ENCODE measurements at places on chromosomes 11 and 22.

GRCh38 chr11:46599340-46600193 is 5.7 kb upstream of the AMBRA1 start:
- DNase-seq, result no peak

GRCh38 chr11:12102588-12103410 is 7.6 kb upstream of the MICAL2 start:
- no peak for DNase-seq

DNA sequence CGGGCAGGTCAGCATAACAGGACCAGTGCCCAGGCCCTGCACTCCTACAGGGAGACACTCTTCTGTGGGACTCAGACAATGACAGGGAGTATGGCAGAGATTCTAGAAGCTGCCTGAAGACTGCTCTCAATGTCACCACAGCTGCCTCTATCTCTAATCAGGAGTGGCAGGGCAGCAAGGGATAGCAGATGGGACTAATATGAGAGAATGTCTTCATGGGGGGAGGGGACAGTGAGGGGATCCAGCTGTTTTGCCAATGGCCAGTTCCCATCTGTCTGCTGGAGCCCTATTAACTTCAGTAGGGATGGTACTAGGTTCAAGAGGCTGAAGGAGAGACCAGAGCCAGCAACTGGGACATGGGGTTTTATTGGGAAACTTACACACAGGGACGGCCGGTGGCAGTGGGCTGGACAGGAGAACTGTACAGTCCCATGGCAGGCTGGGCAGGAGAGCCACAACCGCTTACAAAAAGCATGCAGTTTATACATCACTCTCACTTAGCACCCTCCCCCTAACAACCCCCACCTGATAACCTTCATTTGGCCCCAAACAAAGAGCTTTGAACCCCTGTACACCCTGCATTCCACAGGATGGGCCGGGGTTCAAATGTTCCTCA is 2.5 kb upstream of the CD82 start:
- no peak for DNase-seq

GRCh38 chr11:118010738-118011461 is 24.7 kb downstream of the IL10RA start:
- peak; percentile 87 for DNase-seq

DNA sequence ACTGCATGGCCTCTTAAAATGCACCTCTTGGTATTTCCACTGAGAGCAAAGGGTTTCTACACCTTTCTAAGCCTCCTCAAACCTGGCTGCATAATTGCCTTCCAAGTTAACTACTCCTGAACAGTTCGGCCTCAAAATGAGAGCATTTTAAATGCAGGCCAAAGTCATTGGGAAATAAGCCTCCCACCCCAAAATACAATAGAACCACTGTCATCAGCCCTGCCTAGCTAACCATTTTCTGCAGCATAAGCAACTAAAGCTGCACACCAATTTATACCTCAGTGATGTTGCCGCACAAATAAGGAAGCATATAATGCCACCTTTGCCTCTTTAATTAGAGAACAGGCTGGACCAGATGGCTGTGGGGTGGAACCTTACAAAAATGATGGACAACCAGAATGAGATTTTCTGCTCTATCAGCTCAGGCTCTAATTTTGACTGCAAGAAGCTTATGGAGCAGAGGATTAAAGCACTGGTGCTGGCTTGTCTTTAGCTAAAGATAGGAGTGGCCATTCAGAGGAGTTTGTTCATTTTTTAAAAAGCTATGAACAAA is 4.3 kb downstream of the TOB2 start:
- DNase-seq, result no peak

- DNase-seq, result no peak
These were observed 41.1 kb upstream of the TYR start for GRCh38 chr11:89136606-89137005.

GRCh38 chr22:49517667-49518185 is 309.9 kb downstream of the BRD1 start:
- DNase-seq, result no peak

Data from aorta (tissue), 5 donors.